Right hindlimb (tissue), 1 donor: ENCODE measurements at places on chromosomes 6 and 20.
A peak's percentile ranks its signal among the peaks of the same experiment; 100 is the strongest.

DNA sequence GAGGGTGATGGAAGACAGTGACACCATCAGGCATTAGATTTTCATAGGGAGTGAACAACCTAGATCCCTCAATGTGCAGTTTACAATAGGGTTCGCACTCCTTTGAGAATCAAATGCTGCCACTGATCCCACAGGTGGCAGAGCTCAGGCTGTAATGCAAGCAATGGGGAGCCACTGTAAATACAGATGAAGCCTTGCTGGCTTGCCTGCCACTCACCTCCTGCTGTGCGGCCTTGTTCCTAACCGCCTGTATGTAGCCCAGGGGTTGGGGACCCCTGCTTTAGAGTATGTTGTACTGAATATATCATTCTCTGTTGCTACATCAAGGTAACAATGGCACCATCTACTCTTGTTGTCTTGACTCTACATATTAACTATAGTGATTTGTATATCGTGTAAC lies 37.1 kb downstream of the TPD52L1 start:
- DNase-seq, result no peak

- DNase-seq, result no peak
Observed at GRCh38 chr6:42448391-42448790, 3.3 kb downstream of the TRERF1 start.

GRCh38 chr6:137882225-137882961 lies 15.3 kb downstream of the TNFAIP3 start:
- no peak for DNase-seq

- no peak for DNase-seq
Observed at GRCh38 chr6:14059791-14060436, 57.7 kb upstream of the CD83 start.

DNA sequence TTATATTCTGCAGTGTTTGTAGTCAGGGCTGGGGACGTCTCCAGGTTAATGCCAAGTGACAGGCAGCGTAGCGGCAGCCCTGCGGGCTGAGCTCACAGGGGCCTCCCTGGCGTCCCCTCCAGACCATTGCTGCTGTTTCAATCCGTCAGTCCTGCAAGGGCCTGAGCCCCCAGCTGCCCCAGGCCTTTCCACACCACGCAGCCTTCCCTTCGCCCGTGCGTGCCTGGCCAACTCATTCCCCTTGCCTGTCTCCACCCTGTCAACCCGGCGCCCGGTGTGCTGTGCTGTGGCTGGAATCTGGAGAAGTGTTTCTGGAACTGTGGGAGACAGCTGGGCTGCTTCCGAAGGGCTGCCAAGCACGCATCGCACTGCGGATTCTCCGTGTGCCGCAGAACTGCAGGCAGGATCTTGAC lies 11.9 kb downstream of the BHLHE23 start:
- DNase-seq, result no peak

DNA sequence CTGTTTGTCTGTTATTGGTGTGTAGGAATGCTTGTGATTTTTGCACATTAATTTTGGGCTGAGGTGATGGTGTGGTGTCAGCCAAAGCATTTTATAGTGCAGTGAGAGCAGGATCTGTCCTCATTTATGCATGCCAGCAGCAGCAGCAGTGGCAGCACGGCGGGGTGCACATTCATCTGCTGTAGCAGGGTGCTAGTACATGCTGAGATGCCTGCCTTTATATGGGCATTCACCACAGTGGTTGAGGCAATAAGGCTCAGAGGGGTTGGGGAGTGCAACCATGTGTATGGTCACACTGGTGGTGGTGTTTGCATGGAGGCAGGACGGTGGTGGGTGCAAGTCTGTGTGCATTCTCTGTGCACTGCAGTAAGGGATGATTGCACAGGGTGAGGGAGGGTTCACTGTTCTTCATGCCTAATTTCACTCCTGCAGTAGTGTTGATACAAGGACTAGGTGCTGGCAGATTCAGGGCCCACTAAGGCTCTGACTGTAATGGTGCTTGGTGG lies 129.3 kb upstream of the SYNCRIP start:
- DNase-seq, result no peak

DNA sequence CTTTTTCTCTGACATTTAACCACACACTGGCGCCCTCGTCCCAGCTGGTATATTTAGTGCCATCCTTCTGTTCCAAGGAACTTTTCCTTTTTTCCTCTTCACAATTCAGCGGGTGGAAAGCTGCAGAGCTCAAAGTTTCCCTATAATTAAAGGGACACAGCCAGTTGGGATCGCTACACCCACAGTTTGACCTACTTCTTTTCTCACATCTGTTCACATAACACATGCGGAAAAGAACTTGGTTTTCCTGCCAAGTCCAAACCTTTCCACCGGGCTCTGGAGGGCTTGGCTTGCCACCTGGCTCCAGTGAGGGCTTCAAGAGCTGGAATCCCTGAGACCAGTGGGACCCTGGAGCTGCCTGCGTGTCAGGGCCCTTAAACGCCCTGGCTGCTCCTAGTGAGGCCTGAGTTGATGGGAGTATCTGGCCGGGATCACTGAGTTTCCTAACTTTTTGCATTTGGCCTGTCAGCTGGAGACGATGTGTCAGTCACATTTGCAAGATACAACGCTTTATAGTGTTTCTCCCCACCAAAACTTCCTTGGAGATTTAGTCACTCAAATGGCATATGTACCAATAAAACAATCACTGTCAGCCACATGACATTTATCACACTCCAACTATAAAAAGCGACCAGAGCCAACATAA lies 176.0 kb downstream of the SASH1 start:
- peak; percentile 87 for DNase-seq

DNA sequence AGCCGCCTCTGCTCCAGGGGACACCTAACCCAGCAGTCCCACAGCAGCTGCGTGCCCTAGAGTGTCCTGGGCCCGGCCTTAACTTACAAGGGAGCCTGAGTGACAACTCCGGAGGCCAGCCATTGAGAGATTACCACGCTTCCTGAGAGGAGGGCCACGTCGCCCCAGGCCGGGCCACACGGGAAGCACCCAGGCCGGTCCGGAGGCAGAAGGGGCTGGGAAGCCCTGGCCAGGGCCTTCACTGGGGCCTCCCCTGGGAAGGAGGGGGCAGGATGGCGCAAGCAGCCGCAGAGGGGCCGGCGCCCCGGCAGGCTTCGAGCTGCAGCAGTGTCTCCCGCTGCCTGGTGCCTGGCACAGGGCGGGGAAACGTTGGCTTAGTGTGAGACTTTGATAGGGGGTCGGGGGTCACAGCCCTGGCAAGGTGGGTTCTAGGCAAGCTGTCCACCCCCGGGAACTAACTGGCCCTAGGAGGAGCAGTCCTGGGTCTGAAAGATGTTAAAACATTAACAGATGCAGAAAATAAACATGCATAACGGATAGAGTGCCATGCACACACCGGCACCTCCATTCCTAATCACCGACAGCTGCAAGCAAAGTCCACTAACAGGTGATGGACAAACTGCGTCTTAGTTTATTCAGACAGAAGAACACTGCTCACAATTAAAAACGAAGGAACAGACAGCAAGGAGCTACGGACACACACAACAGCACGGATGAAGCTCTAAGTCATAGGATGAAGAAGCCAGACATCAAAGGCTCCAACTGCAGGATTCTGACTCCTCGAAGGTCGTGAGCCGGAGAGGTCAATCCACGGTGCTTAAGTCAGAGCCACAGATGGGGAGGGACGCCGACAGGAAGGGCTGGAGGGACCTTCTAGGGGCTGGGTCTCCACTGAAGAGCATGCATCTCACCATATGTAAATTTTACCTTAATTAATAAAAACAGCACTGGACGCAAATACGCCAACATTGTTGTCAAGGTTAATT lies 17.4 kb downstream of the CHRNA4 start:
- DNase-seq, result no peak

- DNase-seq, result no peak
Observed at GRCh38 chr20:53871541-53871940, 198.9 kb downstream of the BCAS1 start.

DNA sequence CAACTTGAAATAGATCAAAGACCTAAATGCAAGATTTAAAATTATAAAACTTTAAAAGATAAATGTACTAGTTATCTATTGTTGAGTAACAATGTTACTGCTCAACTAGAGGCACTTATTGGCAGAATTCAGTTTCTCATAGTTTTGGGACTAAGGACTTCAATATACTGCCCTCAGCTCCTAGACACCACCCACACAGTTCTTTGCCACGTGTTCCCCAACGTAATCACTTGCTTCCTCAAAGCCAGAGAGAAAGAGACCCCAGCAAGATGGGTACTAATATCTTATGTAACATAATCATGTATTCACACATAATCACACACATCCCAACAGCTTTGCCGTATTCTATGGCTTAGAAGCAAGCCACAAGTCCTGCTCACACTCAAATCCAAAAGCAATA lies 50.3 kb upstream of the SLC22A16 start:
- DNase-seq, result no peak

DNA sequence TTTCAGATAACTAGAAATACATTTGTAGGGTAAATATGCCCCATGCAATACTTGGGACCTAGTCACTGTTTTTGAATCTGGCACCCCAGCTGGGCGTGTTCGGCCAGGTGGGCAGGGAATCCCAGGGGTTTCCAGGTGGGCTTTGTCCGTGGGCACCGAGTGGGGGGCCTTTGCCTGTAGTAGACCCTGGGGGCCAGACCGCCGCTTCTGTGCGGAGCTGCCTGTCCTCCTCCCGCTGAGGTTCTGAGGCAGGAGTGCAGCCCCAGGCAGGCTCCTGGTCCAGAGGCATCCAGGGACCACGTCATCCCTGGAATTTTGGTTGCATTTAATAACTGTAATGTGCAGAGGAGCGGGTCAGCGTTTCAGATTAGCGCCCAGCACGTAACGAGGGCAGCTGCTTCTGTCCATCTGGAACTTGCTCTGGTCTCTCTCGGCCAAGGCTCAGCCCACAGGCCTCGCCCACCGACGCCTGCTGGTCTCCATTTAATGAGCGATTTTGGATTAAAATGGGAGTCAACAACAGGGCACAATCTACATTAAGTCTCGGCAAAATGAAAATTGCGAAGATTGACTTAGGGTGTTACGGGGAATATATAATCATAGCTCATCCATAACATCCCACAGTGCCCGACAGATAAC lies 12.8 kb downstream of the BHLHE23 start:
- no peak for DNase-seq

DNA sequence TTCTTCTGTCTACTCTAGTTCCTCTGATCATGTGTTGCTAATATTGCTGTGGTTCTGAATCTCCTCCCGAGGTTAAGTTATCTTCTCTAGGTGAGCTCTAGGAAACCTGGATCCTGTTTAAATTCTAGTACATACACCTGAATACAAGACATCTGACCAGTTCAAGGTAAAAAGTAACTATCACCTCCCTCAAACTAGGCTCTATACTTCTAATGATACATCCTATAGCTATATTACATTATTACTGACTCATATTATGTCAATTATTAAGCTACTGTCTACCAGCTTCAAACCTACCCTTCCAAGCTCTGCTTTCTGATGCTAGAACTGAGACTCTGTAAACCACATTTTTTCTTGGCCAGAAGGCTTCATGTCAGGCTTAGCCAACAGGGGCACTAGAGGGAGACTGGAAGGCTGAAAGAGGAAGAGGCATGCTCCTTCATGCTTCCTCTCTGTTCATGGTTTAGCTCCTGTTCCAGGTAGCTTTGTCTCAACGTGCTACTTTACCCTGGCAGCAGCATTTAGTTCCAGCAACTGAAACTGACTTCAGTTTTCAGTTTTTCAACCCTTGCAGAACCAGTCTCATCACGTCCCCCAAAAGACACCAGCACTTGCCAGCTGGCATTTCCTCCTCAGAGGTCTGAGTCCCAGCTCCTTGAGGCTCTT lies 148.4 kb upstream of the TOP1 start:
- no peak for DNase-seq

DNA sequence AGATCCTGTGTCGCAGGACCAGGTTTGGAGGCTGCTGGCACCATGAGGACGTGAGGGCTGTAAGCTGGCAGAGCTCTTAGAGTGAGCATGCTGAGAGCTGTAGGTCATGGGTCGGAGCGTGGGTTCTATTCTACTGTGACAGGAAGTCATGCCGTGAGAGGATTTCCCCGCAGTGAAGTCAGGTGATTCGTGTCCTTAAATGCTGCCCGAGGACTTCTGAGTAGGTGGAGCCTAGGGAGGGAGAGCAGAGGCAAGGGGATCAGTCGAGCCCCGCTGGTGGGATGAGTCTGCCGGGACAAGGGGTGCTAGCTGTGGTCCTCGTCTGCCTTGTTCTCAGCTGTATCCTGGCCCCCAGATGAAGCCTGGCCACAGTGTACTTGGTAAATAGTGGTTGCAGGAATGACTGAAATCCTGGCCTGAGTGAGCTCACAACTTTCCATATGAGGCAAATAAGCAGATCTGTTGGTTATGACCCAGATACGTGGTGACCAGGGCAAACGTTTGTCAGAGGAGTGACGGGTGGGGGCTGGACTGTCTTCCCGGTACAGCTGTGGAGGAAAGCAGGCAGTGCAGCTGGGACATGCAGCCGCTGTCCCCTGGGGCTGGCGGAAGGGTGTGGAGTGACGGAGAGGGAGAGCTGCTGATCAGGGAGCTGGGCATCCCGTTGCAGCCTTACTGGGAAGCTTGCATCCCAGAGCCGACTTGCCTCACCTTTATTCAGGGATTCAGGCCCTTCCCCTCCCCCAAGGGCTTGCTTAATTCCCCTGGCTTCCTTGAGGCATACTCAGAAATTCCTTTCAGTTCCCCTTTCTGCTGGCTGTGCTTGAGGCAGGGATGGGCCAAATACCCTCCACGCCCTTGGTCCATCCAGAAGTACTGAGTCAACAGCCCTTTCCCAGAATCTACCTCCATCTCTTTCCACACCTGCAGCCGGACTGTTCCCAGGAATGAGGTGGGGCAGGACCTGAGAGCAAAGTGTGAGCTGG lies 250.9 kb upstream of the RREB1 start:
- no peak for DNase-seq

DNA sequence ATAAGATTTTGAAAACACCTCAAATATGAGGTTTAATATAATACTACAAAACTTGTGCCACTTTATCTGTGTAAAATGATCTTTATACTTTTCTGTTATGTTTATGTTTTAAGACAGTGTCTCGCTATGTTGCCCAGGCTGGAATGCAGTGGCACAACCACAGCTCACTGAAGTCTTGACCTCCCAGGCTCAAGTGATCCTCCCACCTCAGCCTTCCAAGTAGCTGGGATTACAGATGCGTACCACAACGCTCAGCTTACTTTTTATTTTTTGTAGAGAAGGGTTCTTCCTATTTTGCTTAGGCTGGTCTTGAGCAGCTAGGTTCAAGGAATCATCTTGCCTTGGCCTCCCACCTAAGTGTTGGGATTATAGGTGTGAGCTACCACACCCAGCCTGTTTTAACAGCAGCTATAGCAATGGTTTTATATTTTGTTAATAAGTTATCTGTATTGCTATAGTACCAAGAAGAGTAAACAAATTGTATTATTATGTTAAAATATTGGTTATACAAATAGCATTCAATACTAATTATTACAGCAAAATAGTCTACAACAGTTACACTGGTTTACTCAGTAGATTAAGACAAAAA lies 8.2 kb downstream of the TAB2 start:
- DNase-seq, result no peak

GRCh38 chr6:127297502-127298070 lies 30.9 kb downstream of the RNF146 start:
- DNase-seq, result no peak

GRCh38 chr20:37404461-37404890 lies 58.5 kb downstream of the SRC start:
- no peak for DNase-seq

- DNase-seq, result peak; percentile 70
Observed at GRCh38 chr20:62524505-62524911, 48.7 kb upstream of the GATA5 start.

- no peak for DNase-seq
Observed at GRCh38 chr20:31633339-31633914, 4.3 kb upstream of the COX4I2 start.
